ENCODE measurements at places on chromosomes 11 and 22.

- no peak for DNase-seq
These were observed 117.3 kb downstream of the CD44 start for GRCh38 chr11:35256296-35256695.

DNA sequence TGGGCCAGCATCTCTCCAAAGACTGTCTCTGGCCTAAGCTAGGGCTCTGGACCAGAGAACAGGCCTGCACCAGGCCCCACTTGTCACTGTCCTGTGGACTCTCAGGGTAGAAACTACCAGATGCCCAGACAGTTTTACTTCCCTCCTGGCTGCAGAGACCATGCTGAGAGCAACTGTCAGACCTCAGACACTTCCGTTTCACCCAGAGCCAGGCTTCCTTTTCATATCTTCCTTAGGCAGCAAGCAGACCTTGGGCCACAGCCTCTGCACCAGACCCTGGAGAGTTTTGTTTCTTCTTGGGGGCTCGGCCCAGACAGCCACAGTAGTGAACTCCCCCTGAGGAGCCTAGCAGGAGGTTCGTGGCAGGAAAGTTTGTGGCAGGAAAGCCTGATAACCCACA, 12.1 kb upstream of the FCHSD2 start:
- no peak for DNase-seq

DNA sequence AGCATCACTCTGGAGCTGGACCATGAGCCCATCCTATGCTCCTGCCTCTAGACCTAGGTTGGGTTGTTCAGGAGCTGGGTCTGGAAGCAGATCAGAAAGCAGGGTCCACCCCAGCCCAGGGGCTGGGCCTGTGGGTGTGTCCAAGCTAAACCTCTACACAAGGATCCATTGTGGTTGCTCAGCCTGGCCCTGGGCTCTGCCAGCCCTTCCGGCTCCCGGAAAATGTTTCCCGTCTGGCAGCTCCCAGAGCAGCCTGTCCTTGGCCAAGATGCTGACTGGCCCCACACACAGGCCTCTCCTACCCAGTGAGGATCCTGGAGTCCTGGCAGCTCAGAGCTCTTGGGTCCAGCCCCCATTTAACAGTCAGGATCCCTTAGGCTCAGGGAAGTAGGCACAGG, 35.3 kb upstream of the FCHSD2 start:
- no peak for DNase-seq

DNA sequence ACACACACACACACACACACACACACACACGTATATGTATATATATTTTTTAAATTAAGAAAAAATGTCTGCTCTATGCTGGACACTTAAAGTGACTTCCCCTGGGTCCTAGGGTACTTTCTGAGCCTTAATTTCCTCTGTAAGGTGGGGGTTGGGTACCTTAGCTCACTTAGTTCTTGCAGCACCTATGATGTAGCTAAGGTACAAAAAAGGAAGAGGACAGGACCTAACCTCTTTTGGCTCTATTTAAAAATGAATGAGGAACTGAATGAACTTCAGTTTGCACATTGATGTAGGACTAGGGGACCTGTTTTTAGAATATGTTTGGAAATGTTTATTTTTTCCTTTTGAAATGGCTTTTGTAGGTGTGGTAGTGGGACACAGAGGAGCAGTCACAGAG, 11.1 kb downstream of the SREBF2 start:
- DNase-seq: no peak

GRCh38 chr11:29432719-29433325, 584.0 kb downstream of the KCNA4 start:
- no peak for DNase-seq

DNA sequence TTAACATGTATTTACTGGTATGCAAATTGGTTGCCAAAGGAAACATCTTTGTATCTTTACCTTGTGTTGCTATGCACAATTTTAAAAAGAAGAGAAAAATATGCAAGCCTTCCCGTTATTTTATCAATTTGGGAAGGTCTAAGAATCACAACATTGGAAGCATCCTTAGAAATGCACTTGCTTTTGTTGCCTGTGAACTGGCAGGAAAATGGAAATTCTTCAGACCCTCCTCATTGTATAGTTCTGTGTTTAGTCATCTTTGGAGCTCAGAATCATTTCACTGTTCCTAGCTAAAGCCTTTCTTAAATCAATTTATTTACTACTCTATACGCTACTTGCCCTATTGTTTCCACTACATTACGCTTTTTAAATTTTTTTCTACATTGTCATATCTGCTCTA, 574.5 kb downstream of the DLG2 start:
- DNase-seq: no peak

GRCh38 chr11:102807921-102808320, 10.0 kb upstream of the MMP1 start:
- no peak for DNase-seq

DNA sequence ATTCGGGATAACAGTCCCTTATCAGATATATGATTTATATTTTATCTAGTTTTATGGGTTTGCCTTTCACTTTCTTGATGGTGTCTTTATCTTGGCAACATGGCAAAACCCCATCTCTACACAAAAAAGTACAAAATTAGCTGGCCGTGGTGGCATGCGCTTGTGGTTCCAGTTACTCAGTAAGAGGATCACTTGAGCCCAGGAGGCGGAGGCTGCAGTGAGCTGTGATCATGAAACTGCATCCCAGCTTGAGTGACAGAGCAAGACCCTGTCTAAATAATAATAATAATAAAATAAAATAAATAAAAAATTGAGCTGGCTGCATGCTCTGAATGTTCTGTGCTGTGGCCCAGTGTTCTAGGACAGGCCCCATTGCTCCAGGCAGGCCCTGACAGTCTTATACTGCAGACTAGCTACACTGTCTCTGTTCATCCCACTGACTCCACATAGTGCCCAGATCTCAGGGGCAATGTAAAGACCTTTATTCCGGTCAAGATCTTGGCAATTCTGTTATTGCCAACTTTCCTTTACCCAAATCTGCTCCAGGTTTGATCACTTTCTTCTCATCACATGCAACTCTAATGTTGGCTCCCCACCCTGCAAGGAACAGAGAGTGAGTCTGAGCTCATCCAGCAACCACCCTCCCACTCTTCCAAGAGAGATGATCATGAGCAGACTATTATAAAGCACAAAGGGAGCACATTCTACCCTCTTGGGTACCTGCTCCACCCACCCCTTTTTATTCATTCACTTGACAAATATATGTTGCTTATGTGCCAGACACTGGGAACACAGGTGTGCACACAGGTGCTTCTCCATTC, 8.8 kb downstream of the HSPA8 start:
- no peak for DNase-seq

- DNase-seq: no peak
These were observed 22.2 kb downstream of the P2RY2 start for GRCh38 chr11:73240190-73240781.

GRCh38 chr22:24046024-24046423, 34.9 kb downstream of the CABIN1 start:
- no peak for DNase-seq

DNA sequence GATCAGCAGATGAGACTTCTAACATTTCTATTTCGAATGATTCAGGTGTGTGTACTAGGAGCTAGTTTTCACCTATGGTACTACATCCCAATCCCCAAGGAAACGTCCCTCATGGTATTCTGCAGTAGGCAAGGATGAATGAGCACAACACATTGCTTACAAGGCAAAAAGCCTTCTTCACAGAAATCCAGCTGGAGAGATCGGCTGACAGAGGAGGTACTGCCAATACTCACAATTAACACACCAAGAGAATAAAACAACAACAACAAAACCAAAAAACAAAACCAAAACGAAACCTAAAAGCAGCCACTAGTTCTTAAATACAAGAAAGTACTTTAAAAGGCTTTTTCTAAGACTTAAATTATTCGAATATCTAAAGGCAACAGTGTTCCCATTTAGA, 101.4 kb downstream of the PICALM start:
- DNase-seq: no peak

- no peak for DNase-seq
These were observed 224.1 kb downstream of the CADM1 start for GRCh38 chr11:115279813-115280761.

GRCh38 chr11:95705485-95706124, 84.0 kb downstream of the FAM76B start:
- peak; percentile 90 for DNase-seq
